ENCODE measurements at places on chromosomes 2 and 18.

DNA sequence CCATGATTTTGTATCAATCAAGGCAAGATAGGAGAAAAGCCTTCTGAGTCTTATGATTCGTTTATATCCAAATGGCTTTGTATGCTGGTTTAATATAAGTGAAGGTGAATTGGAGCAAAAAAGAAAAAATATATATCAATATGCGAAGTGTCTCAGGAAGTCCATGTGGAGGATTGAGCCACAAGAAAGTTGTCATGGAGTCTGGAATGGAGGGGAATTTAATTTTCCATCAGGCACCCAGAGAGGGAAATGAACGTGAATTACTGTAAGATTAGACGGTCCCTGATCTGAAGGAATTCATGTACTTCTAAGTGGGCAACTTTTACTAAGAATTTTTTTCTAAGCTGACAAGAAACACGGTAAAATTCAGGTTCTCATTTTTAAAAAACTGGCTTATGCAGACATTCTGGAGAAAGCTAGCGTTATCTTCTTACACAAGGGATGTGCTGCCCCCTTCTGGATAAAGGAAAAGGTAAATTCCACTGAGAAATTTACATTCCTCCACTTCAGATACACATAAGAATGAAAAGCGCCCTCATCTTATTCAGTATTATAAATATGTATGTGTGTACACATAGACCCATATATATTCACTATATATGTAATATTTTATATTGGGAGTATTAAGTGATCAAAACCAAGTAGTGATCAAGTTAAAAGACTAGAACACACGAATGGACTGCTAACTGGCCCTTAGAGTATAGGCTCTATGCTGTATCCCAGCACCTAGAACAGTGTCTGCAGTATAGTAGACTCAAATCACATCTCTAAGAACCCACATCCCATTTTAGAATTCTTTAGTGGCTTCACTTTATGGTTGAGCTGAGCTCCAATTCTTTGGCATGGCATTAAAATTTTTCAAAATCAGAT lies 289.0 kb upstream of the TFPI start:
- DNase-seq, result no peak

DNA sequence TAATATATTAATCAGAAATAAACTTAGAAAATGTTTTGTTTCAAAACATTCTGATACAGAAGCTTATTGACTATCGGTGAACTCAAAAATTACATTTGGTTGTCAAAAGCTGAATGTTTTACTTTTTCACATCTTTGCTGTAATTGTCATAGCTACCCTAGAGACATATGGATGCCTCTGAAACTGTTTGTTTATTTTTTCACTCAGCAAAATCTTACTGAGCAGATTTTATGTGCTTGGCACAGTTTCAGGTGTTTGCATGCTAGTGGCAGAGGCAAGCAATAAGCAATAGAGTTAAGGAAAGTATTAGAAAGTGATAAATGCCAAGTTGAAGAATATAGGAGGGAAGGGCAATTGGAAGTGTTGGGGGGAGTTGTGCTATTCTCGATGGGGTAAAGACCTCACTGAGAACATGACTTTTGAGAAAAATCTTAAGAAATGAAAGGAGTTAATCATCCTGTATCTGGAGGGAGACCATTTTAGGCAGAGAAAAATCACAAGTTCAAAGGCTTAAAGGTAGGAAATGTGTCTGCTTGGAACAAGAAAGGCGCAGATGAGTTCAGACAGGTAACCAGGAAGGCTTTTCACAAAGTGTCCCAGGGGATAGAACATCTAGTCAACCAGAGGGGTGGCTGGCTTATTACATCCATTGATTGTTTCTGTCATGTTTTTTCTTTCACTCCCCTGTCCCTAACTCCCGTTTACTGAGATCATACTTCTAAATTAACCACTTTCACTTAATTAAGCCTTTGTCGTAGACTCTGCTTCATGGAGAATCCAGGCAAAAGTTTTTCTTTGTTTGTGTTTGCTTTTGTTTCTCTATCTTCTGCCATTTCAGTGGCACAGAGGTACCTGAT lies 27.2 kb upstream of the COBLL1 start:
- DNase-seq, result no peak

- DNase-seq, result no peak
Observed at GRCh38 chr2:208595386-208596275, 189.0 kb downstream of the PTH2R start.

DNA sequence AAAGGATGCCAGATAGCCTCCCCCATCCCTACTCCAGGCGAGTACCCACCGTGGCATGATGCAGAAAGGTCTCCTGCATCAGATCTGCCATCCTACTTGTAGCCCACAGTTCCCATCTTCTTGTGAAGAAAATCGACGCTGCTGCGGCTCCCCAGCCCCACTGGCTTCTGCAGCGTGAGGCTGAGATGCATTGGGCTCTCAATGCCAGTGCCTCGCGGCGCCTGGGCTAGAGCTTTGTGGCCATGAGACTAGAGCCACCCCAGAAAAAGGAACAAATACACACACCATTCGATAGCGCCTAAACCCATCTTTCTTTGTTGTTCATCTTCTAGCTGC lies 2.8 kb downstream of the NOL4 start:
- DNase-seq, result no peak

DNA sequence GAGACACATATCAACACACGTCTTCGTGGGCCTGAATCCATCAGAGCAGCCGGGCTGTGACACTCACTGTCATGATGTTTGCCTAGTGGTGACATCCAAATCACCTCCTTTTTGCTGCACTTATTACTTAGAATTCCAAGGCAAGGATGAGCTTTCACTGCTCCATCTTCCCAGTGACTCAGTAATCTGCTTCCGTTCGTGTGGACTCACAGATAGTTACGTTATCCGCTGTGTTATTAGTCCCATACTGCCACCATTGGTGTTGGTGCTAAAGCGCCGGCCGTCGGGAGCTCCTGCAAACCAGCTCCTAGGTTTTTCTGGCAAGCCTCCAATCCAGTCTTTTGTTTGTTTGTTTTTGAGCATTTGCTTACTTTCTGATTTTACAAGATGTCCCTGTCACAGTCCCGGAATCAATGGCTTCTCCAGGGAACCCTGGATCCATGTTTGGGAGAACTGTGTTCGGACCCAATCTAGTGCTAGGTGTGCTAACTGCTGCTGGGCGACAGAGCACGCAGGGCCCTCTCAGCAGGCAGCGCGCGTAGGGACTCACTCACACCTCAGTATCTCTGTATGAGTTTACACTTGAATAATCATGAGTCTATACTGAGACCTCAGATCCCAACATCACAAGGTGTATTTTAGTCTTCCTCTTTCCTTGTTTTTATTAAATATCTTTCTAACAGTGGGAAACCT lies 42.6 kb downstream of the HDAC4 start:
- no peak for DNase-seq

DNA sequence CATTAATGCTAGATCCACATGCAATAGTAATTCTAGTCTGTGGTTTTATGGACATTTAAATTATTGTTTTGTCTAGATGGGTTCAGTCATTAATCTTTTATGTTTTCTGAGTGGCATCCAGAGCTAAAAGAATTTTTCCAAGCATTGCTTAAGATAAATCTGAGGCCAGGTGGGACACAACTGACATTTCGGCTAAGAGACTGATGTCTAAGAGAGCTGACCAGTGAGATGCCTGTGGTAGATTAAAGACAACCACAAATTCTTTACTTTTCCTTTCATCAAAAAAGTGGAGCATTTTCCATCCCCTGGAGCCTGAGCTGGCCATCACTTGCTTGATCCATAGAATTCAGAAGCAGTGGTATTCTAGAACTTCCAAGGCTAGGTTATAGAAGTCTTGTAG lies 182.2 kb downstream of the NRP2 start:
- no peak for DNase-seq

- no peak for DNase-seq
Observed at GRCh38 chr18:75253784-75254183, 43.2 kb downstream of the TSHZ1 start.

DNA sequence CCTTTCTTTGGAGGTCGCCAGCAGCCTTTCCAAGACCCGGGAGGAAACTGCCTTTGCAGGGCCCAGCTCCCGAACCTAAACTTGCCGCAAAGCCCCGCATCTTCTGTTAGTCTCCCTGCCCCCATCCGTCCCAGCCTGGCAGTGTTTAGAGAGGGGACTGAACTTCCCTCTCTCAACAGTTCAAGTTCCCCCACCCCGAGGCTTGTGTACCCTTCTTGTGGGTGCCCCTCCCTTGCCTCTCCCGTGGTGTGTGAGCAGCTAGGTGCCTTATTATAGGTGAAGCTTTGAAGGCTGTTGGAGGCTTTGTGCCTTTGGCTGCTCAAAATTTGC lies 1.4 kb downstream of the LBH start:
- DNase-seq, result no peak

DNA sequence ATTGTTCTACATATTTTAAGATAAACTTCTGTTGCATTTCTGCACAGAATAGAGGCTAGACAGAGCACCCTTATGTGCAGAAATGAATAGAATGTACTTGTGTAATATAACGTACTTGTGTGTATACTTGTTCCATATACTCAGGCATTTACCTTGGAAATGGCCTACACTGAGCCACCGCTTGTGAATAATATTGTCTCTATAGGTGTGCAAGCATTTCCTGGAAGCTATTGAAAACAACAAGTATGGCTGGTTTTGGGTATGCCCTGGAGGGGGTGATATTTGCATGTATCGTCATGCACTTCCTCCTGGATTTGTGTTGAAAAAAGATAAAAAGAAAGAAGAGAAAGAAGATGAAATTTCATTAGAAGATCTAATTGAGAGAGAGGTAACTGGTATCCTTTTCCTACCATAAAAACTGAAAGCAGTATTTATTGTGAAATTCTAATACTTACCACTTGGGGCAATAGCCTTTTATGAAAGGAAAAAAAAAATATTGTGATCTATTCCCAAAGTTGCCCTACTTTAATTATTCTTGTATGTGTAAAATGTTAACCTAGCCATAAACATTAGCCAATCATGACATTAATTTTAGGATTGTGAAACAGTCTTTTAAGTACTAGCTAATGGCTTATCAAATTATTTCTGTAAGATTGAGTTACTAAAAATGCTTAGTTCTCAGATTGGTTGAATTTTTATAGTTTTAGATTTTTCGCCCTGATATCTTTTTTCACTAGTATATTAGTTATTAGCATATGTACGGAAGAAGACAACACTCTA lies 18.0 kb downstream of the ZC3H15 start:
- no peak for DNase-seq

GRCh38 chr2:9735335-9735734 lies 104.5 kb upstream of the YWHAQ start:
- no peak for DNase-seq

GRCh38 chr2:157155992-157156391 lies 101.5 kb upstream of the GALNT5 start:
- DNase-seq, result no peak

- peak; percentile 73 for DNase-seq
Observed at GRCh38 chr2:20411361-20411894, 35.4 kb upstream of the RHOB start.

DNA sequence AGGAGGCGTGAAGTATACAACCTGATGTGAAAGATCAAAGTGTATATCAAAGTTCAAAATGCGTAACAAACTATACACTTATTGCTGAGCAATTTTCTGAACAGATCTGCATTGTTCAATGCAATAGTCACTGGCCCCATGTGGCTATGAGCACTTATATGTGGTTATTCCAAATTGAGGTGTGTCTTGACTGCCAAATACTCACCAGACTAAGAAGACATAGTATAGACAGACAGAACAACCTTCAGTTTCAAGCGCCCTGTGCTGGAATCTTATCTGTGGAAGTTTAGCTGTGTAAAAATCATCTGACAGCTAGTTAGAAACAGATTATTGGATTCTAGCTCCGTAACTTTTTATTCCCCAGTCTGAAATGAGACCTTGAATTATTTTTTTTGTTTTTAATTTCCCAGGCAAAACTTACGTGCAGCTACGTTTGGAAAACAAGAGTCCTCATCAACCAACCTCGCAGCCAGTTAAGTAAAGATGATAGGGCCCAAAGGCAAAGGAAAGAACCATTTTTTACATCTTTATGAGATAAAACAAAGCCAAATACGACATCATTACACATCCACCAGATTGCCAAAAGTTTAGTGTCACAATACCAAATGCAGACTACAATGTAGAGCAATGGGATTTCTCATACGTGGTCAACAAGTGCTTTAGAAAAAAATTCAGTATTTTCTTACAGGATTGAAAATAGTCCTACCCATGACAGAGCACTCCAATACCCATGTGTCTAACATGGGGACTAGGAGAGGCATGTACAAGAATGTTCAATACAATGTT lies 37.2 kb downstream of the MBOAT2 start:
- no peak for DNase-seq

DNA sequence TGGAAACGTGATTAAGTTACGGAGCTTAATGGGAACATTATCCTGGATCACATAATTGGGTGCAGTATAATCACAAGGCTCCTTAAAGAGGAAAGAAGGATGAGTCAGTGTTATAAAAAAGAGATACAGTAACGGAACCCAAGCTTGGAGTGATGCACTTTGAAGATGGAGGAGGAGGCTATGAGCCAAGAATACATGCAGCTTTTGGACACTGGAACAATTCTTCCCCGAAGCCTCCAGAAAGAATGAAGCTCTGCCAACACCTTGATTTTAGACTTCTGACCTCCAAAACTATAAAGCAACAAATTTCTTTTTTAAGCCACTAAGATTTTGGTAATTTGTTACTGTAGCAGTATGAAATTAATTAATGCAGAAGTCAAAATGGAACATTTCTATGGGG lies 85.1 kb downstream of the CDH7 start:
- DNase-seq, result no peak

DNA sequence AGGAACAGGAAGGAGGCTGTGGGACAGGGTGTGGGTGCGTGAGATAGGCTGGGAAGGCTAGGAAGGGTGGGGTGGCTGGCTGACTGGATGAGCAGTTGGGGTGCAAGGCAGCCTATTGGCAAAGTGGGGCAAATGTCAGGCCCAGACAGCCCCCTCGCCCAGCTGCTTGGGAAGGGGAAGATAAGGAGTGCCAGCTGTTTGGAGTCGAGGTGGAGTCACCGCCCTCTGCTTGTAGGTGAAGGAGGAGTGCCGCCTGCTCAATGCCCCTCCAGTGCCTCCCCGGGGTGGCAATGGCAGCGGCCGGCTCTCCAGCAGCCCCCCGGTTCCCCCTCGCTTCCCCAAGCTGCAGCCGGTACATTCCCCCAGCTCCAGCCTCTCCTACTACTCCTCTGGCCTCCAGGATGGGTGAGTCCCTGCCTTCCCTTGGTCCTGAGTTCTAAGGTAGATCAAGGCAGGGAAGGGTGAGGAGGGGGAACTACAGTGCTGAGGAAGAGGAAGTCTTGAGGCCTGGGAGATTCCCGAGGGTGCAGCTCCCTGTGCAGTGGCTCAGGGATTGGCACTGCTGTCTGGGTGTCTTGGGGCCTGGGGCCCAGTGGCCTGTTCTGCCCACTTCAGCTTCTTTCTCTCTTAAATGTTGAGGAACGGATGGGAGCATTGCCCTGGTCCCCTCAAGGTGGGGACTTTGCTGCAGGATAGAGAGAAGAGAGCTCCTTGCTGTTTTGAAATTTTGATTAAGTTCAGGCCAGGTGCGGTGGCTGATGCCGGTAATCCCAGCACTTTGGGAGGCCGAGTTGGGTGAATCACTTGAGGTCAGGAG lies 13.3 kb downstream of the GAREM2 start:
- DNase-seq, result no peak

GRCh38 chr2:98482362-98482761 lies 37.7 kb downstream of the INPP4A start:
- DNase-seq, result no peak

Data from activated CD4-positive, alpha-beta T cell treated with anti-CD3 and anti-CD28 coated beads, Interleukin-2, amount 50 U/mL, for 4 hours (primary cell).